HCT116 (cell line): ENCODE measurements at places on chromosomes 1 and 21. TPM values are rescaled to one million over a fixed set of nuclear protein-coding genes. Genes with fewer than 3 reads are reported as not detected.

The DIO1 gene
- not detected for total RNA-seq

The APP gene
- 267 TPM for total RNA-seq

The ASCL5 gene
- 0.15 TPM for total RNA-seq

DNA sequence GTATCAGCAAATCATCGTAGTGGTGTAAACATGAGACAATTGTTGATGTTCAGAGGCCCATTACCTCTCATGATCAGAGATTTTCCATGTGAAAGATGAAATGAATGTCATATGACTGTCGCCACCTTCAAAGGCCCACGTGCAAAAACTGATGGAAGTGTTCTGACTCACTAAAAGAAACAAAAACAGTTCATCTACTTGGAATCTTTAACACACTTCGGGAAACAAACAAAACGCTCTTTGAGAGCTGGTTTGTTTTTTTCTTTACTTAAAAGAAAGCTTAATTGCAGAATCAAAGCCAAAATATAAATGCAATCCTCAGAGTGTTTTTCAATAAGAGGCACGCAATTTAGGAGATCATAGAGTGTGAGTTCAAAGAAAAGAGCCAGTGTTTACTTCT lies 100.8 kb downstream of the PLPPR4 start:
- DNase-seq = no peak

DNA sequence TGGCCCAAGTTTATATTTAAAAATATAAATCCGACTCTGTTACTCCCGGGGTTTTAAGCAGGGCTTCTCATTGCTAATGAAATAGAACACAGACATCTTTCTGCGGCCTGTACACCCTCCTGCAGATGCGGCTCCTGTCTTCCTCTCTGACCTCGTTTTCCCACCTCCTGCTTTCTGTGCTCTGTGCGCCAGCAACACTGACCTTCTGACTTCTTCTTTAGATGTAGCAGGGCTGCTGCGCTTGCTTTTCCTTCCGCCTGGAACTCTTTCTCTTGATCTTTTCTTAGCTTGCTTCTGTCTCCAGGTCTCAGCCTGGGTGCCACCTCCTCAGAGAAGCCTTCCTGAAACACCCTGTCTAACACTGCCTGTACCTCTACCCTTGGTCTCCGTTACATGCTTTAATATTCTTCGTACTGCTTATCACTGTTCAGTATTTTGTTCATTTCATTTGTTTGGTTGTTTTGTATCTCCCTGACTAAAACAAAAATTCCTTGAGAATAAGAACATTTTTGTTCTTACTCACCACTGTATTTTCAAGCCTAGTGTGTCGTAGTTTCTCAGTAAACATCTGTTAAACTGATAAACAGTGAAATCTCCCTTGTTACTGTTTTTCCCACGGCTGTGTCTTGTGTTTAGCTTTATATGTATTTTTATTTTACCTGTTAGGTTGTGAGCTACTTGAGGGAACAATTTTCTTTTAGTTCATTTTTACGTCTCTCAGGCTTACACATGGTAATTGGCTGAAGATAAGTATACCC lies 79.0 kb downstream of the ST3GAL3 start:
- no peak for DNase-seq

DNA sequence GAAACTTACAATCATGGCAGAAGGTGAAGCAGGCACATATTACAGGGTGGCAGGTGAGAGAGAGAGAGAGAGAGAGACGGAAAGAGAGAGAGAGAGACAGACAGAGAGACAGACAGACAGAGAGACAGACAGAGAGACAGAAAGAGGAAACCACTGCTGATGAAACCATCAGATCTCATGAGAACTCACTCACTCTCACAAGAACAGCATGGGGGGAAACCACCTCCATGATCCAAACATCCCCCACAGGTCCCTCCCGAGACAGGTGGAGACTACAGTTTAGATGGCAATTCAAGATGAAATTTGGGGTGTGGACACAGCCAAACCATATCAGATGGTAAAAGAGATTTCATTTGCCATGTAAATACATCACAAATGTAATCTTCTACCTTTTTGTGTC lies 708.1 kb downstream of the MRPL39 start:
- DNase-seq = no peak

- DNase-seq = no peak
These were observed at the start of gene THBS3 for GRCh38 chr1:155207806-155208540. Gene THBS3, minus strand, starts transcription at chr1:155207897. Its CDS starts 21 bp downstream, at chr1:155207876.

The SYNC gene
- 1.3 TPM for total RNA-seq

GRCh38 chr21:25490742-25491141 lies 116.5 kb downstream of the MRPL39 start:
- no peak for DNase-seq

- DNase-seq = no peak
These were observed 8.6 kb downstream of the C1orf35 start for GRCh38 chr1:228094432-228095016.

- no peak for DNase-seq
These were observed 107.2 kb upstream of the WNT4 start for GRCh38 chr1:22249928-22250680.

DNA sequence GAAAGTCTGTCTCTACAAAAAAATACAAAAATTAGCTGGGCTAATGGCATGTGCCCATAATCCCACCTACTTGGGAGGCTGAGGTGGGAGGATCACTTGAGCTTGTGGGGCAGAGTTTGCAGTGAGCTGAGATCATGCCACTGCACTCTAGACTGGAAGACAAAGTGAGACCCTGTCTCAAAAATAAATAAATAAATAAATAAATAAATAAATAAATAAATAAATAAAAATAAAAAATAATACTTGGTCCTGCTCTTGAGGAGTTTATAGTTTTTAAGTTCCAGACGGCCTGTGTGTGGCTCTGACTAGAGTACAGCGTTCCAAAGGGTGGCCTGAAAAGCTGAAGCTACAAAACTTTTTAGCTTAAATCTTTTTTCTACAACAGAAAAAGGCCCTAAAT lies 35.1 kb downstream of the PCSK9 start:
- DNase-seq = no peak

The OR2L5 gene
- total RNA-seq = not detected

DNA sequence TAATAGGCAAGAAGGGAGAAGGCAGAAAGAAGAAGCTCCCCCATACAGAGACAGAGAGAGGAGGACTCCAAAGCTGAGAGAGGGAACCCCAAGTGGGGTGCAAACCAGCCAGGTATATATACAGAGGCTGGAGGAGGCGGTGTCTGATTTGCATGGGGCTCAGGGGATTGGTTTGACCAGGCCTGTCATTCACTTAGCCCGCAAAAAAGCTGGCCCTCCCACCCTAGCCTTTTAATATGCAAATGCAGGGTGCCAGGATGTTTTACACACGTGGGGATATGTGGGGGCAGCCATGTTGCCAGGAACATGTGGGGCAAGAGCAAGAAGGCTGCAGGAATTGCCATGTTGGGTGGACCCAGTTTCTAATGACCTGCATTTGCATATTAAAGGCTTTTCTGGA lies 37.0 kb upstream of the TENT5B start:
- DNase-seq = no peak

The MTMR11 gene
- 10.5 TPM for total RNA-seq

The MNDA gene
- not detected for total RNA-seq

DNA sequence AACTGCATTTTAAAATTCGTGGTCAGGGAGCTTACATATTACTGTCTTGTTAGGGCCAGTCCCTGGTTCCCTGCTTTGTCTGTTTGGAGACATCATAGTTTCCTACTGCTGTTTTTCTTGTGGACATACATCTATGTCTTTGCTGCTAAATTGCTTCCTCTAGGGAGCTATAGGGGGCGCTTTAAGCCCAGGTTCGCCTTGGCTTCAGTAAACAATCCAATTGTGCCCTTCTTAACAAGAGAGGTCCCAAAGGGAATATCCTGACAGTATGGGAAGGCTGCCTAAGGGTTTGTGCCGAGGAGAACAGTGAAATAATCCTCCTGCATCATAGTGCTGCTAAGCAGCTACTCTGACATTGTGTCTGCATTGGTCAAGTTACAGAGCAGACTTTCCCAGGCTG lies 112.5 kb downstream of the USH2A start:
- DNase-seq = no peak

- DNase-seq = peak; percentile 59
These were observed 40.6 kb upstream of the CD46 start for GRCh38 chr1:207711285-207711684.
